Stimulated activated CD4-positive, alpha-beta T cell treated with anti-CD3 and anti-CD28 coated beads, Interleukin-4, amount 100 ng/mL, for 48 hours (primary cell): ENCODE measurements at places on chromosomes 12 and 14.

- DNase-seq = no peak
Observed at GRCh38 chr14:60184146-60184904, 19.1 kb upstream of the DHRS7 start.

GRCh38 chr12:102811110-102811737 is 105.8 kb downstream of the PAH start:
- no peak for DNase-seq

GRCh38 chr14:98070536-98070935 is 1201.5 kb downstream of the BCL11B start:
- DNase-seq = no peak

DNA sequence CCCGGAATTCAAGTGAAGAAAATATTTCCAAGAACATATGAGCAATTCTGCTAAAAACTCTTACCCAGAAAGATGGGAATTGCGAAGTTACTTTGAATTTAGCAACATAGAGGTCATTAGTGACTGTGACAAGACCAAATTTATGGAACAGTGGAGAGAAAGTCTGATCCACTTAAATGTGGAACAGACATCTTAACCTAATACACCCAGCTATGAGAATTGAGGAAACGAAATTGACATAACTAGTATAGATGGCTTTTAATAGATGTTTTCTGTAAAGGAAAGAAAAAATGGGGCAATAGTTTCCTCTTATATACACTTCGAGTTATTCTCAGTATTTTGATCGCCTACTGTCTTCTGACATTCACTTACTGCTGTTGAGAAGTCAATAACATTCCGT is 4.6 kb downstream of the OVCH1 start:
- no peak for DNase-seq

DNA sequence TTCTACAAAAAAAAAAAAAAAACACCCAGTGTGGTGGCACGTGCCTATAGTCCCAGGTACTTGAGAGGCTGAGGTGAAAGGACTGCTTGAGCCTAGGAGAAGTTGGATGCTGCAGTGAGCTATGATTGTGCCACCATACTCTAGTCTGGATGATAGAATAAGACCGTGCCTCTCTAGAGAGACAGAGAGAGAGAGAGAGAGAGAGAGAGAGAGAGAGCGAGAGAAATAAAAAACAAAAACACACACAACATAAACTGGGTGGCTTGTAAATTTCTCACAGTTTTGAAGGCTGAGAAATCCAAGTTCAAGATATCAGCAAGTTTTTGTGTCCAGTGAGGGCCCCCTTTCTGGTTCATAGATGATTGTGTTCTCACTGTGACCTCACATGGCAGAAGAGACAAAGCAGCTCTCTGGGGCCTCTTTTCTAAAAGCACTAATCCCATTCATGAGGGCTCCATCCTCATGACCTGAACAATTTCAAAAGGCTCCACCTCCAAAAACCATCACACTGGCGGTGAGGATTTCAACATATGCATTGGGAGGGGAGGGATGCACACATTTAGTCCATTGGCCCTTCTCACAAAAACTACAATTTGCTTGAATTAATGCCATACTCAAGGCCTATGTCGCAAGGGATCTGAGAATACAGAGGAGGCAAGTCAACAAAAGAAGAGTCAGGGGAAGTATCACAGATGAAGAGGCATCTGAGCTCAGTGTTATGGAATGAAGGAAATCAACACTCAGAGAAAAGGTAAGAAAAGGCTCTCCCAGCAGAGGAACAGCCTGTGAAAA is 94.9 kb downstream of the PPM1H start:
- DNase-seq = no peak

DNA sequence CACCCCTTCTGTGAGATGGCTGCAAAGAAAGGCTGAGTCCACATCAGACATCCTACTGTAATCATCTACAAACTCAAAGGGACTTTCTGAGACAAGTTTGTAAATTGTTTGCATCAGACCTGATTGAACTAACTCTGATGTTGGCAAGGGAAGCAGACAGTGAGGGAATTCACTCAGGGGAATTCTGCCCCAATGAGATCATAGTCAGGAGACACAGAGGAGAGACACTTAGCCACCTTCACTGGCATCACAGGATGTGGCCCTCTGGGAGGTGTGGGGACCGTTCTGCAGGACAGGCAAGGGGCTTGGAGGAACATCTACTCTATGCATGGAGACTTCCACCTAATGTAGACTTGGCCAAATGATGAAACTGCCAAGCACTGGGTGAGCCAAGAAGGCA is 70.7 kb upstream of the DDX11 start:
- DNase-seq = no peak

DNA sequence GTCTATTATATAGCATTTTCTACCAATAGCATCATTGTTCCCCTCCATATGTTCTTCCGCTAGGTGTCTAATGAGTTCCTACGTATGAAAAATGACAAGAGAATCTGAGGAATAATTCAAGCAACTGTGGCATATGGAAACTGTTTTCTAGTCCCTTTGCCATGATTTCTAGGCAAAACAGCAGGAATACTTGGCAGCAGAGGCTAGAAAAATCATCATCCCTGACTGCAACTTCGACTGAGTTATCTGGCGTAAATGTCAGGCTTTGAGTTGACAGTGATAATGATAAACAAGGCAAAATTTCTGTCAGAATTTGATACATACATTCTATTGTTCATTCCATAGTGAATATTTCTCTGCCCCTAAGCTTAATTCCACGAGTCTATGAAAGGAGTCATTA is 572.8 kb upstream of the USP15 start:
- DNase-seq = no peak

DNA sequence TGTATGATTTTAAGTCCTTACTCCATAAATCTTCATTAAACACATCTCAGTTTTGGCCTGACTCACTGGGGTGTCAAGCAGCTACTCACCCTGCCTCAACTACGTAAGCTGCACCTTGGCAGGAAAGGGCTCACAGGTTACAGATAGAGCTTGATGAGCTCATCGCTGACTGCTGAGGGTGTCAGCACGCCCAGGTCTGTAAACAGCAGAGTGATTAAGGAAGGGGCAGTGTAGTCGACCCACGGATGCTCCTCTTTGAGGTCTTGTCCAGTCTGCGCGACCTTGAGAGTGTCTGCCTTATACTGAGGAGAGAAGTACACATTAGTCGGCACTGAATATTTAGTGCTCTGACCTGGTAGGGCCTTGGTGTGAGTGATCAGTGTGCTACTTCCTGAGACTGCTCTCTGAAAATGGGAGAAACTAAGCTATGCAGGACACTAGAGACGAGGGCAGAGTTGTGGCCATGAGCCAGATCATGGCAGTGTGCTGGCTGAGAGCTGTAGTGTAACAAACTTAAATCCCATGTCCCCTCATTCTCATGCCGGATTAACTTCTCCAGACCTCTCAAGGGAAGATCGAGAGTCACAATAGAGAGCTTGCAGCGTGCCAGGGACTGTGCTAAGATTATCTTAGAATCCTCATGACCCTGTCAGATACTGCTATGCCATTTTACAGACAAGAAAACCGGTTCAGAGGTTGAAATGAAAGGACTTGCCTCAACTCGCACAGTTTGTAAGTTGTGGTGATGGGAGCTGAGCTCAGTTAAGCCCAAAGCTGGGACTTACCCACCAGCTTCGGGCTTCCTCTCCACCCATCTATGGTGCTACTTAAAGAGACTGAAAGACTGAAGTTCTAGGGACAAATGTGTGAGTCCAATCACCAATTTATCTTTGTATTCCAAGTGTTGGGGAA is 11.6 kb downstream of the EIF2B1 start:
- DNase-seq = no peak

DNA sequence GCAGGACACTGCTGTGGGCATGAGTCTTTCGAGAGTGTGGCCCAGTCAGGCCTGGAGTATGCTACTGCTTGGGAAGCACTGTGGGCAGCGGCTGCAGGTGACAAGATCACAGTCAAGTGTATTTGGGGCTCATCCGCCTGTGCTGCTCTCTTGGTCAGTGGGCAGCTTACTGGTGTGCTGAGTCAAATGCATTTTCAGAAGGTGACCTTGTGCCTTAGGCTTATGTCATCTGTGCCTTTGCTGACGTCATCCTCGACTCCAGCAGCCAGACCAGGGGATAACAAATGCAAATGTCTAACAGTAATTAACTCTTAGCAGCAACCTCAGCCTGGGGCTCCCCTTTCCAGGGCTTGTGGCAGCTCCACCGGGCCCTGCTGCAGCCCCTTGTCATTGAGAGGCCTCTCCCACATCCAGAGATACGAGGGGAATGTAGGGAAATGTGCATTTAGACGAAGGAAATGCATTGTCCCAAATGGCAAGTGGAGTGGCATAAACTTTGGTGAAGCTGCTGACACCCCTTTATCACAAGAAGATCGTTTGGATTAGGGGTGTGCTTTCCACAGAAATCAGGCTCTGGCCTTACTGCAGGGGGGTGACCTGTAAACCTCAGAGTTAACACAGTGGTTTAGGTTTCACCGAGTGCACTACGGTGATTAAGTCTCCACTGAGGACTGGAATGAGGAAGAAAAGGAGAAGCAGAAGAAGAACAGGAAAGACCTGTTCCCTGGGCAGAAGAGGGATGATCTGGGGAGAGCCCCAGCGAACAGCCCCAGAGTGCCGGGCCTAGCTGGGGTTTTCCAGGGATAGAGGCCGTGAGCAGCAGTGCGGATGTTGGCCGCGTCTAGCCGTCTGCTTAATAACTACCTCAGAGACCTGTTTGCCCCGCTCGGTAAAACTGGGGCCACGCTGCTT is 39.7 kb downstream of the PSMA6 start:
- no peak for DNase-seq

DNA sequence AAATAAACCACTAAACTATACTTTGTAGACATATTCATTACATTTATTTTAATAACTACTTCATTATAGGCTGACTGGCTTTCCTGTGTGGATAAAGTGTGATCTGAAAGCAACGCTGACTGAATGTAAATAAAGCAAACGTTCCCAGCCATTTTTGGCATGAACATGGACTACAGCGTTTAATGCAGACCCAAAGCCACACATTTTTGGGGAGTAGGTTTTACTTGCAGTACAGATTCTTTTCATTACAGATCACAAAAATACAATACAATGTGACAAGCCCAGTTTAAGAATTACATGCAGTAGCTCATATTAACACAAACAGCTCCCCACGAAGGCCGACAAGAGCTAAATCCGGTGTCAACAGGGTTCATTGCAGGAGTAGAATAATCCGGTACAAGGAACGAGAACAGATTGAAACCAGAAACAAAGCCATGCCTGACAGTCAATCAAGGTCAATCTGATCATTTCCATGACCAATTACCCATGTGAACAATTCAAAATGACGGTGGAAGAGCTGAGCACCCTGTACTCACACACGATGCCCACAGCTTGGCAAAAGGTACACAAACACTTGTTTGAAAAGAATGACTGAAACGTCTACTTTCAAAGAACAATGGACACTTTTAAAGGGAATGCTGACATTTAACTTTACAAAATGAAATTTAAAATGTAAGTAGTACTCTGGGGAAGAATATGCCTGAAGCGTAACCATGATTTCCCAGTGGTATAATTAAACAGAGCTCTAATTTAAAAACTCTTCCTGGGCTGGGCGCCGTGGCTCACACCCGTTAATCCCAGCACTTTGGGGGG is 5.3 kb downstream of the BAG5 start:
- no peak for DNase-seq

DNA sequence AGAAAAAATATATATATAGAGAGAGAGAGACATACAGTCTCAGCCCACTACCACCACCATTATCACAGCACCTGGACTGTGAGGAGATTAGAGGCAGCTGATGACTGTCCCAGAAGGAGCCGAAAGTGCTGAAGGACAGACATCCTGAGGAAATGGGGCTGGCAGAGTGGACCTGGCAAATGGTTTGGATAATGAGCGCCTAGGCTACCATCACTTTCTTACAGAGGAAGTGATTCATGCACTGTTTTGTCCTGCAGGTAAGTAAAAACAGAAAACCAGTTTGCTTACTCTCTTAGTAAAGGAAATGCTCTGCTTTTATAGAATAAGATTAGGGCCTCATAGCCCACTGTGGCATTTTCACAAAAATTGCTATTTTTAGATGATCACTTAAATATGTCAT is 28.6 kb upstream of the DNM1L start:
- no peak for DNase-seq

DNA sequence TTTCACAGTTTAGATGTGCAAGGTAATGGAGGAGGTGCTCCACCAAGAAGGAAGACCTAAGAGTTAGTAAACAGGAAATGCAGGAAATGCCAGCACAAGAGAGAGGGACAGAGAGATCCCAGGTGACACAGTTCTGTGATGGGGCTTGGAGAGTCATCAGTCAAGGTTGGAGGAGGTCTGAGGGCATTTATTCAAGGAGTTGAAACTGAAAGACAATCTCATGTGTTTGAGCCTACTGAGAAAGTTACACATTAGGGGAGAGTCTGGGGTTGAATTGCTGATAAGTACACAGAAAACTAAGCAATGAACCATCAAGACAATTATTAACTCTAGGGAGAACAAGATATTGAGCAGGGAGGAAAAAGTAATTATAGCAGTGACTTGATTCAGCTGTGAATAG is 138.5 kb downstream of the ANO6 start:
- no peak for DNase-seq

DNA sequence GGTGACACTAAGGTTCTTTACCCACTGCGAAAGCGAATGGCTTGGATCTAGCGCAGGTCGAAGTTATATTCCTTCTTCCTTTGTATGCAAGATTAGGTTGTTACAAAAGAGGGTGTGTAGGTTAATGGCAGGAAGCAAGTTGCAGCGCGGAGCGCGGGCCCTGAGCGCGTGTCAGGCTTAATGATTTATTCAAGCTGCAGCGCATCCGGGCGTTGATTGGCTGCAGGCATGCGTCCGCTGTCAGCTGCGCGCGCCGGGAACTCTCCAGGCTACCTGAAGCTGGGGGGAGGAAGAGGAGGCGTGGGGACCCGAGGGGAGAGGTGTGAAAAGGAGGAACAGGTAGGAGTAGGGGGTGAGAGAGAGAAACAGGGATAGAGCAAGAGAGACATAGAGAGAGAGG is 7.4 kb downstream of the ASCL1 start:
- no peak for DNase-seq

GRCh38 chr12:121251838-121252237 is 41.9 kb downstream of the P2RX4 start:
- no peak for DNase-seq

DNA sequence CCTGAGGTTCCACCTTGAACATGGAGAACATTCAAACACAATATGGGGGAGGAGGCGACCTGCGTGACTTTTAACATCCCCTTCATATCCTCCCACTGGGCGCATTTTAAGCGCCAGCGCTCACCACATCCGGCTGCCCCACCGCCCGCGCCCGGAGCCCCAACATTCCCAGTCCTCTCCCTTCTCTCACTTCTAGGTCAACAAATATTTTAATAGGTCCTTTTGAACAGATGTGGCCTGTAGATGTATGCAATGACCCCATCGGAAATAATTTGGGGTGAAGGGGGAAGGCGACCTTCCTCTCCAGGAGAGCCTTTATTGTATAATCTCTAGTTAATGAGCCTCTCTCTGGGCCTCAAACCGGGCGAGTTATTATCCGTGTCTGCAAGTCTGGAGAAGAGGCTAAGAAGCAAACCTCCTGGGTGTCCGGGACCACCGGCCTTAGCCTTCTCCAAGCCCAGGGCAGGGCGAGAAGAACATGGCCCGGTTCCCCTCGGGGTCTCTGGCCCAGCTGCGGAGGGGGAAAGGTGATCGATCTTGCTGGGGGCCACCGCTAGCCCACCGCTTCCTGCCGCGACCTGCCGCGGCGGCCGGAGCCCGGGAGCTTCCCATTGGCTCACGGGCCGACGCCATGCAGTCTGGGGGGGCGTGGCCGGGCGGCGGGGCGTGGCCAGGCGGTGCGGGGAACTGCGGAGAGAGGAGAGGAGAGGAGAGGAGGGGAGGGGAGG is 83.2 kb upstream of the HMGA2 start:
- DNase-seq = peak; percentile 70

GRCh38 chr14:27026097-27026496 is 428.3 kb upstream of the NOVA1 start:
- DNase-seq = no peak
